ENCODE measurements at places on chromosomes 6 and 20. TPM values are rescaled to one million over a fixed set of nuclear protein-coding genes. Genes with fewer than 3 reads are reported as not detected.

DNA sequence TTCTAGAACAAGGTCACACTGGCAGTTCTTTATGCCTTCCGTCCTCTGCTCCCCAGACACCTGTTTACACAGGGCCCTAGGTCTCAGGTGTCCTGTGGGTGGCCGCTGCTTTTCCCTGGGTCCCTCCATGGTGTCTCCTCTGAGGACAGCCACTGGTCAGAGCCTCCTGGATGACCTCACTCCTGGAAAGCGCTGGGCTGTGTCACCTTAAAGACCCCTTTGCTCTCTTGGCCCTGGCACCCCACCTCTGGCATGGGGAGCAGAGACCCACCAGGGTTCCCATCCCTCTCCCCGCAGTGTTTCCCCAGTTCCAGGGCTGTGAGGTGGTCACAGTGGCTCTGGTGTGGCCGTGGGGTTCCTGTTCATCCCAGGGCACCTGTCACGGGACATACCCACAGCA lies 33.9 kb downstream of the NTSR1 start:
- H3K27me3 ChIP-seq: peaks cover 15% of the 10 kb centered on the region
- H3K4me3 ChIP-seq: no peak overlapping the region
- DNase-seq: peak; percentile 13
- no peaks in the 10 kb centered on the region for H3K36me3 ChIP-seq
- H3K4me1 ChIP-seq: peaks cover 6% of the 10 kb centered on the region

Gene TPX2
- 39.0 TPM for total RNA-seq

Gene RBPJL
- total RNA-seq: not detected

GRCh38 chr6:63352544-63353285 lies 32.9 kb upstream of the LGSN start:
- no peaks in the 10 kb centered on the region for H3K27me3 ChIP-seq
- DNase-seq: no peak
- no peak overlapping the region for H3K27ac ChIP-seq
- peaks cover 2% of the 10 kb centered on the region for H3K4me1 ChIP-seq
- H3K4me3 ChIP-seq: no peak overlapping the region

GRCh38 chr6:26597389-26597766 lies 625 bp downstream of the ABT1 start:
- H3K27ac ChIP-seq: no peak overlapping the region
- peaks cover 7% of the 10 kb centered on the region for H3K36me3 ChIP-seq
- H3K4me1 ChIP-seq: peaks cover 16% of the 10 kb centered on the region
- no peak for DNase-seq

DNA sequence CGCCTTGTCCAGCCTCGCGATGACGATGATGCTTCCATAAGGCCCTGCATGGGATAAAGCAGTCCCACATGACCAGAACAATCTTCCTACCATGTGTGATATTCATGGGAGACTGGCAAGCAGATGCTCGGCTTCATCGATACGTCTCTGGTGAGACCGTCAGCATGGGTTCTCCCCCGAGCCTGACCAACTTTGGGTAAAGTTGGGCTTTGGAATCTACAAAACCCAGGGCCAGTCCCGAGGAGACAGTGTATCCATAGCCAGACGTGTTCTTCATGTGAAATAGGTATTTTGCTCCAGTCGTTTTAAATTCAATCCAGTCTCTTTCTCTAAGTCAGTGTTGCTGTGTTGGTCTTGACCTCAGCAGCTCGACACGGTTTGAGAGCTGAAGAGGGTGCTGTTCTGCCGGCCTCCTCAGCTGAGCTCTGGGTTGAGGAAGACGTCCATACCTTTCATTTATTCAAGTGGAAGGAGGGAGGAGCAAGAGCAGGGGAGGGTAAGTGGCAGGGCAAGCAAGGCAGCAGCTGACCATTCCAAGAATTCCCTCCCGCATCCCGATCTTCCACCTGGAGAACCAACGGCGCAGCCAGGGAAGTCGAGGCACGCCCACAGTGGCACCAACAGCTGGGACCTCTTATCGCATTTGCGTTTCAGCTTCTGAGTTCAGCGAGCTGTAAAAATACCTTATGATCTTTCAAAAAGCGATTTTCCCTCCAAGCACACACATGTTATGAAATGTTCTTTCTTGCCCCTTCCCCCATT lies 64.0 kb upstream of the THBS2 start:
- H3K27ac ChIP-seq: no peak overlapping the region
- no peak for DNase-seq
- no peaks in the 10 kb centered on the region for H3K27me3 ChIP-seq
- H3K4me1 ChIP-seq: peaks cover 2% of the 10 kb centered on the region
- no peak overlapping the region for H3K4me3 ChIP-seq

Gene C20orf144
- total RNA-seq: 0.09 TPM

GRCh38 chr6:60991427-60992028 lies 1294.5 kb downstream of the KHDRBS2 start:
- no peaks in the 10 kb centered on the region for H3K4me1 ChIP-seq
- no peak overlapping the region for H3K27ac ChIP-seq
- DNase-seq: no peak
- H3K36me3 ChIP-seq: no peaks in the 10 kb centered on the region

Gene EYA4
- 21.4 TPM for total RNA-seq

- H3K27ac ChIP-seq: no peak overlapping the region
- no peak for DNase-seq
- no peaks in the 10 kb centered on the region for H3K36me3 ChIP-seq
- H3K4me3 ChIP-seq: no peak overlapping the region
- H3K4me1 ChIP-seq: no peaks in the 10 kb centered on the region
Measured at GRCh38 chr6:25147223-25147622, 132.0 kb upstream of the CARMIL1 start.

Gene SGK2
- total RNA-seq: 9.9 TPM

- peak overlapping the region; percentile 52 for H3K27ac ChIP-seq
- no peak for DNase-seq
- H3K4me3 ChIP-seq: peak overlapping the region; percentile 55
- no peaks in the 10 kb centered on the region for H3K27me3 ChIP-seq
- peaks cover 2% of the 10 kb centered on the region for H3K4me1 ChIP-seq
- H3K36me3 ChIP-seq: no peaks in the 10 kb centered on the region
Measured at GRCh38 chr6:49531774-49532569, 18.5 kb upstream of the C6orf141 start.

- peak overlapping the region; percentile 53 for H3K27ac ChIP-seq
- H3K4me3 ChIP-seq: no peak overlapping the region
- peaks cover 31% of the 10 kb centered on the region for H3K4me1 ChIP-seq
- DNase-seq: no peak
- no peaks in the 10 kb centered on the region for H3K27me3 ChIP-seq
Measured at GRCh38 chr6:15284743-15285142, 38.9 kb downstream of the JARID2 start.

DNA sequence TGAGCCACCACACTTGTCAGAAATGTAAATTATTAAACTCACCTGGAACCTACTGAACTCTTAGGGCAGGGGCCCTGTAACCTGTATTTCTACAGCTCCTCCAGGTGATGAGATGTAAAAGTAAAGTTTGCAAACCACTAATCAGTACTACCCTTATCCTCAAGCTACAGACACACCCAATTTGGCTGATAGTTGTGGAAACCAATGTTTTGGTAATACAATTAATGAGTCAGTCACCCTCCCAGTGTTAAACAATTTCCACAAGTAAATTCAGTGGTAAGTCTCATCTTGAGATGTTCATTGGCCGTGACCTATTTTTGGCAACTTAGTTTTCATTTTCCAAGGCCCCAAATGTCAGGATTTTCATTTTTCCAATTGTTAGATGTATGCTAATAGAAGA lies 29.6 kb downstream of the GCNT2 start:
- H3K4me1 ChIP-seq: peaks cover 25% of the 10 kb centered on the region
- H3K27me3 ChIP-seq: no peaks in the 10 kb centered on the region
- DNase-seq: no peak
- peaks cover 2% of the 10 kb centered on the region for H3K36me3 ChIP-seq
- H3K27ac ChIP-seq: no peak overlapping the region
- H3K4me3 ChIP-seq: no peak overlapping the region

DNA sequence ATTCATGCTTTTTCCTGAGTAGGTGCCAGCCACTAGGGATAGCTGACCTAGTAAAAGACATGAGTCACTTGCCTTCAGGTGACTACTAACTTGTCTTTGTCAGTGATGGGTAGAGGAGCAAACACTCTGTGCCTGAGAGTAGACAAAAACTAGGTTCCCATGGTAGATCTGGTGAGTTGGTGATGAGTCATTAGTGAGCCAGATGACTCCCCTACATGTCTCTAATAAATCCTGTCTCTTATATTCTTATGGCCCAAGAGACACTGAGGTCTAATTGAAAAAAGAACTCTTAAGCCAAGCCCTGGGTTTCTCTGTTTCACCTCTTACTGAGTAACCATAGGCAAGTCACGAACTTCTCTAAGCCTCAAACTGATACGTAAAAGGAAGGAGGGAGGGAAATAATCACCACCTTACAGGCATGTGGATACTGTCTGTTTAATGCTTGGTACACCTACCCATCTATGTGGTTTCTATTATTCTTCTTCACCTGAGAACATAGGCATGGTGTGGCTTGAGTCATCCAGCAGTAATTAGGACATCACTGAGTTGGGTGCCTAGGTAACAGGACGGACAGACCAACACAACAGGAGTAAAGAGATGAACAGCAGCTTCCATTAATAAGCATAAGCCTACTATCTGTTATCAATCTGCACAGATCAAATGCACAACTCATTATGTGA lies 20.3 kb downstream of the TTPAL start:
- H3K4me3 ChIP-seq: no peak overlapping the region
- no peaks in the 10 kb centered on the region for H3K27me3 ChIP-seq
- DNase-seq: no peak
- no peak overlapping the region for H3K27ac ChIP-seq
- H3K4me1 ChIP-seq: no peaks in the 10 kb centered on the region

- peaks cover 13% of the 10 kb centered on the region for H3K4me1 ChIP-seq
- H3K4me3 ChIP-seq: no peak overlapping the region
- H3K27me3 ChIP-seq: no peaks in the 10 kb centered on the region
- DNase-seq: no peak
- peaks cover 15% of the 10 kb centered on the region for H3K36me3 ChIP-seq
Measured at GRCh38 chr6:80217794-80218193, 111.3 kb downstream of the BCKDHB start.

Measured in mesothelial cell of epicardium (in vitro differentiated cells).